ENCODE measurements at places on chromosomes 5 and 9.

- DNase-seq = no peak
Measured at GRCh38 chr9:33129251-33129885, 37.8 kb downstream of the B4GALT1 start.

DNA sequence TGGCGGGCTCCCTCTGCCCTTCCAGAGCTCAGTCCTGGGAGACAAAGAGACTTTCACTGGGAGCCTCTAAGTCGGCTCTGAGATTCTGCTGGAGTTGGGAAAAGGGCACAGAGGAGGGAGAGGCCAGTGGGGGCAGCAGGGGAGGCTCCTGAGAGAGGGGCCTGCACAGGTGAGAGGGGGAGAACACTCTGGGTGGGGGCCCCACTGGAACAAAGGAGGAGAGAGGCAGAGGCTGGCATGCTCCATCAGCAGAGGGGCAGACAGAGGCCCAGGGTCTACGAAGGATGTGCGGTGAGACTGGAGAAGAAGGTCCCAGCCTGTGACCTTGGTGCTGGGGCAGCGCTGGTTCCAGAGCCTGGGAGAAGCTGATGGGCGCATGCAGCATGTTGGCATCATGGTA lies 8.9 kb downstream of the TCF7 start:
- DNase-seq = no peak

DNA sequence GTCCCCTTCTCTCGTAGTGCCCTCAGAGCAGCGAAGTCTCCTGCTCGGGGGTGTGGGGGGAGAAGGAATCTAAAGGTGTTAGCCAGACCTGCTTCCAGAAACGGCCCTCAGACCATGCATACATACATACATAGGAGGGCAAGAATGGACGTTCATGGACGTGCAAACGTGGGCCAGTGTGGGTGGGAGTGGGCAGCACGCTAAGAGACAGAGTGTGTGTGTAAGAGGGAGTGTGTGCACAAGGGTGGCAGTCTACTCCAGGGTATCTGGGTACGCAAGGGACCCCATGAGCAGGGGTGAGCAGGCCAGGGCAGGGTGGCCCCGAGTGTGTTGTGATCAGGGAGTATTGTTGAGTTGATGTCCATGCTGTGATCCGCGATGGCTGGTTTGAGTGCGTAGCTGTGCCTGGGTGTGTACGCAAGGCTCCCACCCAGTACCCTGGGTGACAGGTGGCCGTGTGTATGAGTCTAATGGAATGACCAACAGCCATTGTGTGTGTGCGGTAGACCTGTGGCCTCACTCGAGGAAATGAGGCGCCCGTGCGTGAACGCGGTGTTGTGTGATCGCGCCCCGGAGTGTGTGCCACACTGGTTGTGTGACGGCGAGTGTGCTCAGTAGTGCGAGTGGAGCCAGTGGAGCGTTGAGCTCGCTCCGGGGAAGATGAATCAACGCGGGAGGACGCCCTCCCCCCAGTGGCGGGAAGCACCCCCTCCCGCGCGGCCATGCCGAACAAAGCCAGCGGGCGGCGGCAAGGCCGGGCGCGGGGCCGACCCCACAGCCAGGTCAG lies 826 bp downstream of the GPRIN1 start:
- DNase-seq = peak; percentile 56

DNA sequence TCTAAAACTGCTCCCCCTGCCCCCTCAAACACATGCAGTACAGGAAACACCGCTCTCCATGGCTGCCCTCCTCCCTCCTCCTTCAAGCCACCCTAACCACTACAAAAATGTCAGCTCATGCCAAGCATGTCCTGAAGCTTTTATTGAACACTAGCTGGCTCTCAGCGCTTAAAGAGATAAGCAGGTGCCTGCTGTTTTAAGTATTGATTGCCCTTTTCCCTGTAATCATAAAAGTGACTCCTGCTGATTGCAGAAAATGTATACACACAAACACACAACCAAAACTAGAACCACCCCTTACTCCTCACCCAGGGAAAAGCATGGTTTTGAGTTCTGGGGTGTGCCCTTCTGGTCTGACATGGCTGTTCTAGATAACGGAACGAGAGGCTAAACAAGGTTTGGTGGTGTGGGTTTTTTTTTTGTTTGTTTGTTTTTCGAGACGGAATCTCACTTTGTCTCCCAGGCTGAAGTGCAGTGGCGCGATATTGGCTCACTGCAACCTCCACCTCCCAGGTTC lies 3.7 kb upstream of the UCK1 start:
- DNase-seq = no peak

DNA sequence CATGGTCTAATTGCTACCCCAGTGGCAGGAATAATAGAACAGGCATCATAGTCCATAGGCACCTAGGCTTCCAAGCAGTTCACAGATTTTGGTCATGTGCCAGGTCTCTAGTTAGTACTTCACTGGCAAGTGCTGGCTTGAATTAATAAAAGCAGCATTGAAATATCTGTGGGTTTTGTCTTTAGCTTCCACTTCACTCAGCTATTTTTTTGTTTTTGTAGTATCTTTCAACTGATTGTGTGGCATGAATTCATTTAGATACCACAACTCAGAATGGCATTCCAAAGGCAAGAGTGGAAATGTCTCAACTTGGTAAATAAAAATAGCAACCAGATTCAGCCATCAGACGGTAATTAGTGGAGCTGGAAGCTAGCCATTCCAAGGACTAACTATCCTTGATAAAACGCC lies 27.9 kb upstream of the ITGA2 start:
- no peak for DNase-seq

DNA sequence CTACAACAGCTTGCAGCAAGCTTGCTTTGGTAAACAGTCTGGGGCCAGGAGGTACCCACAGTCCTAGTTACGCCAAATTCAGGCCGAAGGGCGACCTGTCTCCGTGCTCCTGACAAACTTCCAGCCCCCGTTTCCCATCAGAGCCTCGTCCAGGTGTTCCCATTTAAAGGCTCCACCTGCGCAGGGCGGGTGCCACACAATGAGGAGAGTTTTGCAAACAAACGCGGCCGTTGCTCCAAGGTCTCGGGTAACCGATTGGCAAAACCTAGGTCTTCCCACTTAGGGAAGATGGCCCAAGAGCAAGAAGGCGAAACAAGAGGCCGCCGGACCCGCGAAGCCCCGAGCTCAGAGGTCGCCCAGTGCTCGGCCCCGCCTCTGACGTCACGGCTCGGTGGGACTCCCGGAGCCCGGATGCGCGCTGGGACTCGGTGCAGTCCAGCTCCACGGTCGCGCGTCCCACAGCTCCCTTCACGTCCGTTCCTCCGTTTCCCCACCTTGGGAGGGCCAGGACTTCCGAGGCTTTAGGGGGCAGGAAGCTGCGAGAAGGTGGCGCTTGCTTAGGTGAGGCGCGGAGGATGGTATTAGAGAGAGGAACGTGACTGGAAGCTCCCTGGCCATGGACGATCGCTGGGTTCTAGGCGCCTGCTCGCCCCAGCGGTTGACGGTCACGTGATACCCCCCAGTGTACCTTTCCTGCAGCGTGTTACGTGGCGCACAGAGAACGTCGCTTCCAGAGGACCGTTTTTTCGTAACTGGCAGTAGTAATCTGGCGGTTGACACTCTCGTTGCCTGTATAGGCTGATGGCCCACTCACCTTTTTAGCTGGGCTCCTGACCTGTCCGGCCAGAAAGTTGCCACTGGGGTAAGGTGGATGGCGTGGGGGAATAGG lies 41.8 kb upstream of the KDM4C start:
- peak; percentile 48 for DNase-seq

- no peak for DNase-seq
Measured at GRCh38 chr9:79857188-79857587, 285.4 kb downstream of the TLE4 start.

GRCh38 chr5:117456866-117457470 lies 882.3 kb upstream of the SEMA6A start:
- no peak for DNase-seq

- DNase-seq = no peak
Measured at GRCh38 chr5:39214912-39215709, 4.3 kb downstream of the FYB1 start.

DNA sequence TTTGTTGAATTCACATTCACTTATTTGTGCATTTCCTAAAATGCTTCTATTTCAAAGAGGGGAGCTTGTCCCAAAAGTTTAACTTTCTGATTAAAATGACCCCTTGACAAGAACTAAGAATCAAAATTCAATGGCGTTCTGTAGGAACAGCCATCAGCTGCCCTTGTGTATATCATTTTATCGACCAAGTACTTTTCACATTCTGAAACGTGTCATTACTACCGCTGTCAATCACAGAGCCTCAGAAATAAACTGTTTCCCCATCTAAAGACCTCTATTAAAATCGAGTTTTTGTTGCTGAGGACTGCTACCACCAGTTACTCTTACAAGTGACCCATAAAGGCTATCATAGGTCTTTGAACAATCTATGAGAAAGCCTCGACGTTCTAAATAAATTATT lies 1.6 kb upstream of the FOXD1 start:
- DNase-seq = no peak

All from ecto neural progenitor cell (in vitro differentiated cells).